NT2/D1 (cell line): ENCODE measurements at places on chromosomes 4 and X.

DNA sequence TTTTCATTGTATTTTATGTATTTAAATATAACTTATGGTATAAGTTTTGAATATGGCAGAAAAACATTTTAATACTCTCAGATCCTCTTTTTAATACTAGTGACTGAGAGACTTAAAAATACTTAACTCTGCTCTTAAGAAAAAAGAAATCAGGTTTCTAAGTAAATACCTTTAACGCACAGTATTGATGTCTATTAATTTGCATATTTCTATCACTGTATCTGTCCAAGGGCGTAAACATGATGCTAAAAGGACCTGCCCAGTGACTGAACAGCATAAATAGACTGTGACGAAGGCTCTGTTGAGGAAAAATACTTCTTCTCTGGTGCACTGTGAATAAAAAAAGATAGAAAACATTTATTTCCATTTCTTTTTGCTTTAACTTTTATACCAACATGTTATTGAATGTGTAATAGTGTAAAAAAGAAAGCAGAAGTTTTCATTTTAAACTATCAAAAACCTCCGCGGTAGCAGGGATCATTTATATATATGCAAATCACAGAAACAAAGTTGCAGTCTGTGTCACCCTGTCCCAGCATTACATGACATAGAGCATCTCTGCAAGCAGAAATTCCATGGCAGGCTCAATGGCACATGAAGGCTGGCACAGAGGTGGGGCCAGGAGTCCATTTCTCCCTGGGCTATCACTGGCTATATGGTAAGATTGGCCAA lies 75.4 kb downstream of the ZAR1 start:
- no peak for DNase-seq

GRCh38 chr4:154927126-154927680 lies 146.1 kb downstream of the RBM46 start:
- DNase-seq, result no peak

GRCh38 chrX:133838761-133839676 lies 146.4 kb downstream of the GPC3 start:
- DNase-seq, result peak; percentile 6

DNA sequence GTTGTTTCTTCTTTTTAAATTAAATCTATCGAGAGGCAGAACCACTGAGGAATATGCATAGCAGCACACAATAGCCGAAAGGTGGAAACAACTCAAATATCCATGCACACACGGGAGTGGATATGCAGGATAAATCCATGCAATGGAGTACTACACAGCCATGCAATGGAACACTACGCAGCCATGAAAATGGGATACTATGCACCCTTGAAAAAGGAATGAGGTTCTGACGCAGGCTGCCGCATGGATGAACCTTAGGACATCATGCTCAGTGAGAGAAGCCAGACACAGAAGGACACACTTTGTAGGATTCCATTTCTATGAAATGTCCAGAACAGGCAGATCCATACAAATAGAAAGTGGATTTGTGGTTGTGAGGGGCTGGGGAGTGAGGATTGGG lies 18.4 kb upstream of the P2RY8 start:
- DNase-seq, result no peak

- DNase-seq, result no peak
These were observed 60.9 kb downstream of the C4orf46 start for GRCh38 chr4:158610790-158611189.

GRCh38 chrX:35800474-35800873 lies 2.3 kb downstream of the MAGEB16 start:
- DNase-seq, result no peak

DNA sequence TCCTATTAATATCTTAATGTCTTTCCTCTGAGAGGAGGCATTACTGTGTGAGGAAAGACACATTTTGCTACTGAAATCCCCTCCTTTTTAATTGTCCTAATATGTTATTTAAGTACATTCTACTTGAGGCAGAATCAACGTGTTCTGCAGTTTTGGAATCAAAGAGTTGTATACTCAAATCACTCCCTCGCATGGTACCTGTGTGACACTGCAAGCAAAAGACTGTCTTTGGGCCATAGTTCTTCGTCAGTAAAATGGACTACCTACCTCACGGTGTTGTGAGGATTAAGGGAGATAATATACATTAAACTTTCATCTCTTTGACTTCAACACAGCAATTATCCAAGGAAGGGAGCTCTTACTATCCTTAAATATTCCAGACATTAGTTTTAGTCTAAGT lies 61.5 kb downstream of the TIGD2 start:
- no peak for DNase-seq

DNA sequence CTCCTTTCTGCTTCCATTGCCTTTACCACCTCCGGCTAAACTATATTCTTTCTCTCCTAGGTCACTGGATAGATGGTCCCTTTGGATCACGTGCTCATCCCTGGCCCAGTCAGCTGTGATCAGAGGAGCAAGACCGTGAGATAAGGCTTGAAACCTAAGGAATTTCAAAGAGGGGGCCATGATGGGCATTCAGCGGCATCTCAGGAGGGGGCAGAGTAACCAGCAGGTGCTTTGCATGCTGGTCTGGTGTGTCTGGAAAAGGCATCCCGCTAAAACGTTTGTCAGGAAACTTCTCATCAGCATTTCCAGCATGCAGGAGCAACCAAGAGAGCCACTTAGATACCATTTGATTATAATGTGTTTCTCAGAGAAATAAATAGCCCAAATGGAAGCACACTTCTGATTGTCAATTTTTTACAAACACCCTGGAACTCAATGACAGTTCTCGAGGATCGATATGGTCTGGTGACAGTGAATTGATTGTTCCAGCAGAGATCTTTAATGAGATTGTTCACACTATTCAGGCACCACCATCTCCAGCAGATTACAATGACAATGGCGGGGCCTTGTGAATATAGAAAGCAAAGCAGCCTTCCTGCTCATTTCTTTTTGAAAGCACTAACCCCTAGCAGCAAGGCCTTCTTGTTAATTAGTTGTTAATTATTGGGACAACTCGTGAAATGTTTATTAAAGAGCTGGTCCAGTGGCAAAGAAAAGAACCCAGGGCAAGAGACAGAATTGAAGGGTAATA lies 327.1 kb downstream of the PTTG2 start:
- no peak for DNase-seq

DNA sequence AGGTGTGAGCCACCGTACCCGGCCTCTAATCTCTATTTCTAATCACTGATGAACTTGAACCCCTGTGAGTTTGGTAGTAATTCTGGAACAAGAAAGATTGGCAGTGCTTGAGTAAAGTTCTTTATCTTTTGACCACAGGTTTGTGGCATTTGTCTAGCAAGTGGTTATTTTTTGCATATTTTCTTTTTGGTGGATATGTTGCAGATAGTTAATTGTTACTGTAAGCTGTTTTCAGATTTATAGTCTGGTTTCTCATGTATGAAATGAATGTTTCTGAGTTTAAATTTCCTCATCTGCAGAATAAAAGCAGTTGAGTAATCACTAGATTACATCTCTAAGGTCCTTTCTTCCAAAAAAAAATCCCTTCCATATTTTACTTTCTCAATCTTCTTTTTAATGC lies 105.2 kb downstream of the GASK1B start:
- no peak for DNase-seq

GRCh38 chr4:93433840-93434239 lies 394.7 kb upstream of the ATOH1 start:
- no peak for DNase-seq

GRCh38 chrX:130299279-130300009 lies 30.7 kb upstream of the ZNF280C start:
- no peak for DNase-seq

DNA sequence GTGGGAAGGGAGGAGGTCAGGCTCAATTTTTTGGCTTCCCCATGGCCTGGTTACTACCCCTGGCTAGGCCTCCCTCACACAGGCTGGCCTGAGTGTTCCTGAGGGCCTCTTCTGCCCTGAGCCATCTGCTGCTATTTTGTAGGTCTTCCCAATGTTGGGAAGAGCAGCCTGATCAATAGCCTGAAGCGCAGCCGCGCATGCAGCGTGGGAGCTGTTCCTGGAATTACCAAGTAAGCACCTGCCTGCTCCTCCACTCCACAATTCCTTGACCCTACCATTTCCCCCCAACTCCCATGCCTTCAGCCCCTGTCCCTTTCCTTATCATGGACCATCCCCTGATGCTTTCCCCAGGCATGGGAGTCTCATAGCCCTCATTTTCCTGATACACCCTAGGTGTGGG lies 20.8 kb downstream of the GNL3L start:
- no peak for DNase-seq

- DNase-seq, result no peak
These were observed 140.7 kb upstream of the SMIM31 start for GRCh38 chr4:164613256-164613655.

DNA sequence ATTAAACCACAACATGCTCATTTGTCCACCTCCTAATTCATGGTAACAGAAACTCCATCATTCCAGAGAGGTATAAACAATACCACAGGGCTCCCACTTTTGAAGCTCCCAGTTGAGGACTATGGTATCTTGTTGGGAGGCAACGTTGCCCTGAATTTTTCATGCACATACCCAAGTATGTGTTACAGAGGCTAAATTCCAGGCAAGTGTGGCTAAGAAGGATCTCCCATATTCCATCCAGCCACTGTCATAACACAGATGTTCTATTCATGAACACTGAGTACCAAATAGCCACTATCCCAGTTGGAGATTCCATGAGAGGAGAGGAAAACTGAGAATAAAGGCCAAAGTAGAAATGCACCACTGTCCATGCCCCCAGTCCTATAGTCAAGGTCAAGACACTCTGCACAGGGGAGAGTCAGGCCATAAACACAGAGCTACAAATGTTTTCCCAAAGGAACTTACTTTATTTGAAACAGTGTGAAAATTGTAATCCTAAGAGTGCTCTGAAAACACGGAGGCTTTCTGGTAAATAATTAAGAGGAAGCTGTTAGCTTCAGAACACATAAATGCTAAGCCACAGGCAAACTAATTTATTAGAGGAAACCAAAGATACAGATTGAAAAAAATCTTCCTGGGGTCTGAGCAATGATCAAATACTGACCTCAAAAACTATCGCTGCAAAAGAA lies 42.4 kb upstream of the TMPRSS11B start:
- DNase-seq, result no peak

DNA sequence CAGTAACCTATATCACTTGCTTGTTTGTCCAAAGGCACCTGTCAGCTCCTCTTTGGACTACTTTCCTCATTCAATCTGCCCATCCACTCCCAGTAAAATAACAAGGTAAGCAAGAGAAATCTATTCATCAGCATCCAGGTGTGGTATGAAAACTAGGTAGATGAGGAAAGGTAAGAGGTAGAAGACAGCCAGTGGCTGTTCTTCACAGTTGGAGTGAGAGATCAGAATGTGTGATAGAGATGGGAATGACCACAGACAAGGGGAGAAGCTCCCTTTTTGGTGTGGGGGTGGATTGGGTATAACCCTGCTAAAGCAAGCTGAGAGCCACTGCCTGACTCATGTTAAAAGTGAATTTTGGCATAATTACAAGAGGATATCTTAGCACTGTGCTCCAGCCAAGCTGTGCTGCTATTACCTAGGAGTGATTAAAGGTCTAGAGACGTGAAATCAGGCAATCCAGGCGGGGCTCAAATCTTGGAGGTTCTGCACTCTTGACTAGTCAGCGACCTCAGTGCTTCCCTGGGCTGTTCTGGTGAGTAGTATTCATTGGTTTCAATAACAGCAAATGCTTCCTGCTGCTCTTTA lies 28.1 kb upstream of the RASL11B start:
- DNase-seq, result no peak

DNA sequence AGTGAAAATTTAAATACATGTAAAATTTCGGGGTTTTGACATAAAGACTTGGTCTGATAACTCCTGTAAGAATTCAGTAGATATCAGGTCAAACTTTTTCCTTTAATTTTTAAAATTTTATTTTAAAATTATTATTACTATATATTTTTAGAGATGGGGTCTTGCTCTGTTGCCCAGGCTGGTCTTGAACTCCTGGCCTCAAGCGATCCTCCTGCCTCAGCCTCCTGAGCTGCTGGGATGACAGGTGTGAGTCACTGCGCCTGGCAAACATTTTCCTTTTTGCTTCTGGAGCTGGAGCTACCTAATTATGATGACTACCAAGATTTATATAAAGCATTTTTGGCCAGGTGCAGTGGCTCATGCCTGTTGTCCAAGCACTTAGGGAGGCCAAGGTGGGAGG lies 37.3 kb downstream of the KLHL15 start:
- no peak for DNase-seq

GRCh38 chr4:177809791-177810190 lies 367.6 kb upstream of the AGA start:
- no peak for DNase-seq

DNA sequence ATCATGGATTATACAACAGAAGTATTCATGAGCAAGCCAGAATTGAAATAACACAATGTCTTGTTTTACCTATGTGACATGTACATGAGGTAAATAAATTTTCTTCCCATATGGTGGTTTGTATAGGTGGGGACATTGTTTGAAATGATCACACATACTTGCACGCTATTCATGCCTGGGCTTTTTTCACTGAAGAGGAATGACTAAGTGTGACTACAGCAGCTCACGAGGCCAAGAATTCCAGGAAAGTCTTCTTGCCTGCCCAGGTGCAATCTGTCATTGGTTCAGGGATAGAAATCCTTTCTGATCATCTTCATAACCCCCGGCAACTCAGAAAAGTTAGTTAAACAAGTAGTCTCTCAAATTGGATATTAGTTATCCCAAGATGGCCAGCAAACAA lies 36.3 kb upstream of the AREG start:
- DNase-seq, result no peak

- no peak for DNase-seq
These were observed 38.5 kb upstream of the SHROOM4 start for GRCh38 chrX:50852524-50852923.

GRCh38 chrX:153944140-153944799 lies at the start of gene RENBP:
TSS of gene RENBP (minus strand) at chrX:153944643. CDS start at chrX:153944610, 33 bp downstream.
- DNase-seq, result no peak

DNA sequence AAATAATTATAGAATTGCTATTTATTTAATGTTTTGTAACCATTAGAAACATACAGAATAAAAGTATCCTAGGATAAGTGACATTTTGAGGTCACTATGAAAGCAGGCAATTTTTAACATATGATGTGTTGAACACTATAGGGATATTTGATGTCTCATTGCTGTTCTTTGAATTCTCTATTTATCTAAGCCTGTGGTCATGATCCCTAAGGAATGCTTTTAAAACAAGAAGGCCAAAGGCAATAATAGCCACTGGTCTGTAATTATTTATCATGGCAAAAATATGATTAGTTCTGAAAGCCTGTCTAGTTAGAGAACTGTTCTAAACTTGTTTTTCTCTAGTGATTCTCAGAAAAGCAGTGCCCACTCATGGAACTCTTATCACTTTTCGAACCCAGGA lies 186.6 kb downstream of the RPA4 start:
- DNase-seq, result no peak

GRCh38 chrX:2767631-2768455 lies 16.0 kb downstream of the XG start:
- peak; percentile 36 for DNase-seq

- no peak for DNase-seq
These were observed 576.5 kb upstream of the CPXCR1 start for GRCh38 chrX:88170553-88170952.

GRCh38 chr4:25457053-25457715 lies 80.1 kb downstream of the ANAPC4 start:
- no peak for DNase-seq
